ENCODE measurements at places on chromosomes 7 and 10.
A peak's percentile ranks its signal among the peaks of the same experiment; 100 is the strongest.

DNA sequence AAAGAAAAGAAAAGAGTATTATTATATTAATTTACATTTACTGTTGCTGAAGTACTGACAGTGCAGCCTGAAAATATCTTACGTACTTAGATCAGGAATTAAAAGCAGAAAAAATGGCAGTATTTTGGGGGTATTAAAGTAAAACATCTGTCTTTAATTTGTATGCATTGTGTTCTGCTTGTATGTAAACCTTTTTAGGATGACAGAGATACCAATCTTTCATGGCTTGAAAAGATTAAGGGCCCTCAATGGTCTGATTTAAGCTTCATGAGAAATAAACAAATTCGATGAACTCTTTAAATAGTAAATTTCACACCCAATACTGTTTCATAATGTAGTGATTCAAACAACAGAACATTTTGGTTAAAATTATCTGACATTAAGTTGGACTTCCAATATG, 116.3 kb downstream of the MLLT10 start:
- DNase-seq = no peak
- H3K4me3 ChIP-seq = no peak overlapping the region
- peaks cover 10% of the 10 kb centered on the region for H3K36me3 ChIP-seq
- no peaks in the 10 kb centered on the region for H3K27me3 ChIP-seq

DNA sequence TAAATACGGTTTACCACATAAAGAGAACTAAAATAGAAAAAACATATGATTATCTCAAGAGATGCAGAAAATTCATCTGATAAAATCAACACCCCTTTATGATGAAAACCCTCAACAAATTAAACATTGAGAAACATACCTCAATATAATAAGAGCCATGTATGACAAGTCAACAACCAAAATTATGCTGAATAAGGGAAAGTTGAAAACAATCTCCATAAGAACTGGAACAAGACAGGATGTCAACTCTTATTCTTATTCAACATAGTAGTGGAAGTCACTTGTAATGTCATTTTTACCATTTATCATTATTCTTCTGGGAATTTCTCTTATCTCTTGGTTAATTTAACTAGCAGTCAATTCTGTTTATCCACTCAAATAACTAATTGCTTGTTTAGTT, 79.0 kb downstream of the PCDH15 start:
- H3K27ac ChIP-seq = no peak overlapping the region
- no peaks in the 10 kb centered on the region for H3K4me1 ChIP-seq
- no peak for DNase-seq
- no peaks in the 10 kb centered on the region for H3K27me3 ChIP-seq
- H3K4me3 ChIP-seq = no peak overlapping the region
- H3K36me3 ChIP-seq = peaks cover 11% of the 10 kb centered on the region

DNA sequence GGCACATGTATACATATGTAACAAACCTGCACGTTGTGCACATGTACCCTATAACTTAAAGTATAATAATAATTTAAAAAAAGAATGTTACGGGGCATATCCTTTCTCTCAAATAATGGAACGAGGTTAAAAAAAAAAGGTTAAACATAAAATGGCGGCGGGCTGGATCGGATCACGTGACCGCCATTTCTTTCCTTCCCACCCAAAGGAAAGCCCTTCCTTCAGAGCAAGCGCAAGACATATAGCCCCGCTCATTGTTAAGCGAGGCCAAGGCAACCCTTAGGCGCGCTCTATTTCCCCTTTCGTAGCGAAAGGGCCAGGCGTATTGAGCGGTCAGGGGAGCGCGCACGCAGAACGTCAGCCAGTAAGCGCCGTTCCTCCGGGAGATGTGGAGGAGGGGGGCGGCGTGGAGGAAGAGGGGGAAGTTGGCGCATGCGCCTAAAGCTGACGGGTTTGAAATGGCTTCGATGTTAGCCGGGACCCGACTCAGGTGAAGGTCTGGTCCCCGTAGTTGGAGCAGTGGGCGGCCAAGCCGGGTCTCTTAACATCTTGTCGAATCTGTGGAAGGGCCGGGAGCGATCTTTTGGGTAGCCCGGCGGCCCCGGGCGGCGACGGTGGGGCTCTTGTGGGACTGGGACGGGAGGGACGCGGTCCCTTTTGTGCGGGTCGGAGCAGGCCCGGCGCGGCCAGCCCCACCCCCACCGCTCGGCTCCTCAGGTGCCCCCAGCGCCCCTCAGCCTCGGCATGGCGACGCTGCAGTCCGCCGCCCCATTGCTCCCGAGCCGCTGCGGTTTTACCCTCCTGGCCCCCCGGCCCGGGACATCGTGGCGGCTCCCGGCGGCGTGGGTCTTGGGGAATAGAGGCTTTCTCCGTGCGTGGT, at the start of gene CCAR1:
Gene CCAR1 (plus strand): TSS at position 447 of the 880 bp plus-strand sequence. CDS start 1,266 bp downstream, outside the sequence.
- peak within 1 kb of the TSS; percentile 97 for H3K27ac ChIP-seq
- no peaks in the 10 kb centered on the region for H3K27me3 ChIP-seq

DNA sequence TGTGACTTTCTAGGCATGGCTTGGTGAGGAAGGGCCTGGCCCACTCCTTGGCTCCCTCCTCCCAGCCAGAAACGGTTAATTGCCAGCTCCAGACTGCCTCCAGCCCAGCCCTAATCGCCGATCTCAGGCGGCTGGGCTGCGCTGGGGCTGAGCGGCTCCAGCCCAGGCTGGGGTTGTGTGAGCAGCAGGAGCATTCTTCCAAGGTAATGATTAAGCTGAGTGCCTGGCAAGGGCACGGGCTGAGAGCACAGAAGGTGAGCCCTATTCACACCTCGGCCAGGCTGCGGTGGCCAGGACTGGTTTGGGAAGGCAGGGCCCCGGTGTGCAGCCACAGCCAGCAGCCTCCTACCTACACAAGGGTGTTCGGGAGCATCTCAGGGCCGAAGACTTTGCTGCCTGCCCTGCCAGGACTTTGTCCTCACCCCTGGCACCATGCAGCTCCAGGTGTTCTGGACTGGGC, at the start of gene TMEM72:
Gene TMEM72 (plus strand): TSS at position 257 of the 460 bp plus-strand sequence. CDS start 176 bp downstream, at position 433.
- peaks cover 57% of the 10 kb centered on the region for H3K4me1 ChIP-seq
- H3K4me3 ChIP-seq = peak within 1 kb of the TSS; percentile 1
- no peak for DNase-seq
- no peaks in the 10 kb centered on the region for H3K27me3 ChIP-seq

DNA sequence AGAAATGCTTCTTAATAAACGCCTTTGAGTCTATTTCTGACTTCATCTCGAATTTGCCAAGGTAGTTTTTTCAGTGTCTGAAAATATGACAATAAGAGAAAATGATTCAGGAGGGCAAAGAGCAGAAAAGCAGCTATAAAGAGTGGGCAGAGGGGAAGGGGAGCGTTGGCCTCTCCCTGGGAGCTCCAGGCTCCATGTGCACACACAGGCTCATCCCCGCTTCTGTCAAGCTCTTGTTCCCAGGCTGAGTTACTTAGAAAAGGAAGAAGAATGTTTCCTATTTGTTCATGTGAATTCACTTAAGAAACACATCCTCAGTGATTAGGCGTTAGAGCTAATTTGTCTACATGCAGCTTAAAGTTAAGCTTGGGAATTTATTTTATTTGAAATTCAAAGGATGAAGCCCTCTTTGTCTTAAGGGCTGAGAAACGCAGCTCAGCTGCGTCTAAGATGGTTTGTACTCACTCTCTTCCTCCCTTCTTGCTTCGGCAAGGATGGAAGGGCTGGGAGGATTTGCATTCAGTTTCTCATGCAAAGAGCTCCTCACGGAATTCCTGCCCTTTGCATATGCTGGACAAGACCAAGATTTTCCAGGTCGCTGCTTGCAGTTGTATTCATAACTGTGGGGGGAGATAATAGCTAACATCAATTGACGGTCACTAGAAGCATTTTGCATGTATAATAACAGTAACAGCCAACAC, 29.0 kb upstream of the ATXN7L1 start:
- DNase-seq = no peak
- no peak overlapping the region for H3K27ac ChIP-seq
- H3K36me3 ChIP-seq = no peaks in the 10 kb centered on the region
- no peaks in the 10 kb centered on the region for H3K4me1 ChIP-seq

DNA sequence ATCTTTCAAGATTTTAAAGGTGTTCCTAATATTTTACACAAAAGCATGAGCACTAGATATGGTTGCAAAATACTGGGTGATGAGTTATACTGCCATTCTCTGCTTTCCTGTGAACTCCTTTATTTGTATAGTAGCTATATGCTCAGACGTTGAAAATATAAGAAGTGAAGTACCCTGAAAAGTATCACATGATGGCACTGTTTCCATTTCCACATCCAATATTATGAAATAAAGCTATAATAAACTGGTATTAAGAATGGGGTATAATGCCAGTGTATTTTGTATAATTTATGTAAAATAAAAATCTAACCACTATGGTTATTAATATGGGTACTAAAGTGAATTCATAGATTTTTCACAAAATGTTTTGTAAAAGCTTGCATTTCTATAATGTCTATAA, 79.6 kb upstream of the FOXP2 start:
- peaks cover 18% of the 10 kb centered on the region for H3K27me3 ChIP-seq
- no peaks in the 10 kb centered on the region for H3K4me1 ChIP-seq
- H3K36me3 ChIP-seq = no peaks in the 10 kb centered on the region
- H3K4me3 ChIP-seq = no peak overlapping the region

DNA sequence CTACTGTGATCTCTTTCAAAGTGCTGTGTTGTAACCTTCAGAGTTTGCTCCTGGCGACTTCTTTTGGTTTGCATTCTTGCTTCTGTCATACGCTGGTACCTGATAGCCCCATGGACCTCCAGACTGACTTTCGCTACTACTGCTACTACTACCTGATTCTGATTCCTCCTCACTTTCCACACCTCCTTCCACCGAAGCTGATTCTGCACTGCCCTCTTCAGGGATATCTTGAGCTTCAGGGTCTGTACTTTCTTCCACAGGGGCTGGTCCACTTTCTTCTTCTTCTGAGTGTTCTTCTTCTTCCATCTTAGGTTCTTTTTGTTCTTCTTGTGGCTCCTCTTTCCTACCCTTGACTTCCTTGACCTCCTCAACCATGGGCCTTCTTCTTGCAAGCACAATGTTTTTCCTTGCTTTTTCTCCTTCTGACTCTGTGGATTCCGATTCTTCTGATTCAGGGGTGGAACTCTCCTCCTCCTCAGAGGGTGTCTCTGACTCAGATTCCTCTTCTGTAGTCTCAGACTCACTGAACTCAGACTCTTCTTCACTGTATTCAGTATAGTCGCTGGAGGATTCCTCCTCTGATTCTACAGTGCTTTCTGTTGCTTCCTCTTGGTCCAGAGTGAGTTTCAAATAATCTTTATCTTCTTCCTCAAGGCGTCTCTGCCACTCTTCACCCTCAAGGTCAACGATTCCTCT, 992.2 kb downstream of the PCDH15 start:
- no peaks in the 10 kb centered on the region for H3K4me1 ChIP-seq
- DNase-seq = no peak
- no peaks in the 10 kb centered on the region for H3K27me3 ChIP-seq

DNA sequence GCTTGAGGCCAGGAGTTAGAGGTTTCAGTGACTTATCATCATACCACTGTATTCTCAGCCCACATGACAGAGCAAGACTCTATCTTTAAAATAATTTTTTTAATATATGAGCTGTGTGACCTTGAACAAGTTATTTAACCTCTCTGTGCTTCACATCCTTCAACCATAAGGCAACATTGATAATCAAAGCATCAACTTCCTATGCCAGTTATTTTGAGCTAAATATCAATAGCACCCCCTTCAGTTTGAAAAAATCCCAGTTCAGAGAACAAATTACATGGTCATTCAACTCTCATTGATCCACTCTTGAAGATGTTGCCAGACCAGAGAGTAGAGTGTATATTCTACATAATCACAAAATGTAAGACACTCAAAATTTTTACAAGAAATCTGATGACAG, 53.0 kb downstream of the ASNS start:
- H3K27me3 ChIP-seq = peaks cover 2% of the 10 kb centered on the region
- no peak overlapping the region for H3K4me3 ChIP-seq
- H3K27ac ChIP-seq = no peak overlapping the region
- H3K36me3 ChIP-seq = no peaks in the 10 kb centered on the region
- H3K4me1 ChIP-seq = no peaks in the 10 kb centered on the region
- DNase-seq = no peak

- peaks cover 2% of the 10 kb centered on the region for H3K36me3 ChIP-seq
- DNase-seq = no peak
- H3K4me3 ChIP-seq = no peak overlapping the region
- peak overlapping the region; percentile 79 for H3K27ac ChIP-seq
- no peaks in the 10 kb centered on the region for H3K27me3 ChIP-seq
Measured at GRCh38 chr7:33669251-33669670, 236.1 kb upstream of the BMPER start.

GRCh38 chr7:12303495-12303894, 92.4 kb downstream of the TMEM106B start:
- peaks cover 18% of the 10 kb centered on the region for H3K4me1 ChIP-seq
- H3K27me3 ChIP-seq = no peaks in the 10 kb centered on the region
- H3K36me3 ChIP-seq = peaks cover 37% of the 10 kb centered on the region
- H3K4me3 ChIP-seq = no peak overlapping the region
- H3K27ac ChIP-seq = peak overlapping the region; percentile 14

- peaks cover 4% of the 10 kb centered on the region for H3K4me1 ChIP-seq
- peaks cover 16% of the 10 kb centered on the region for H3K36me3 ChIP-seq
- H3K27me3 ChIP-seq = no peaks in the 10 kb centered on the region
- DNase-seq = no peak
Measured at GRCh38 chr7:101832685-101833375, 15.4 kb downstream of the CUX1 start.

- no peaks in the 10 kb centered on the region for H3K36me3 ChIP-seq
Measured at GRCh38 chr10:15096661-15097010, 519 bp upstream of the RPP38 start.

DNA sequence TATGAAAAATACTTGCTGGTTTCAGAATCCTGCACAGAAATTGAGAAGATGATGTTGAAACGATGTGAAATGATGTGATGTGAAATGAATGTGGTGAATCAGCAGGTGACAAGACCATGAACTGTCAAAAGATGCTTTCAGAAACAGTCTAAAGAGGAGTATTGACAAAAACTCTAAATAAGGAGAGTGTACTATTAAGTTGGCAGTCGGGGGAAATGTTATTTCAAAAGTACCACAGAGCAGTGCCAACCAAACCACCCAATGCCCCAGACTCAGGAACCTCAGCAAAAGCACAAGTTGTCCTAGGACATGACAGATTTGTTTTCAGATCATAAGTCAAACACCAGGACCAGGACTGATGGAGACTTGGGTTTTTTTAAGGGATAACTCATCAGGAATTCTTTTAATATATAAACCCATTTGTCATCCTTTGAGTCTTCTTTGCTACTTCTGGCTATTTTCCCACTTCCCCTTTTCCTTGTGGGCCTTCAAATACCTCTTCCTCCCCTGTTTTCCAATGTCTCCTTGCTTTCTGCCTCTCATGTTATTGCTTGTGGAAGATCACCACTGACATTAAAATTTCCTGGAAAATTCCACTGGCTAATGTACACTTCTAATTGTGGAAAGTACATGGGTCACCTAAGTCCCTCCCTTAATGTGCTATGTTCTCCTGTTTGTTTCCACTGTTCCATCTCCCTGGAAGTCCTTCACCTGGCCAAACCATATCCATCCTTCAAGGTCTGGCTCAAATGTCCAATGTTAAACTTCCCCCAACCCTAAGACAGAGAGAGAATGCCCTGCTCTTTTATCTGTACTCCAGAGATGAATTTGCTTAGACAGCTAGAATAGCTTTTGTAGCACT, 10.2 kb upstream of the PPP1R3C start:
- no peaks in the 10 kb centered on the region for H3K36me3 ChIP-seq
- H3K27ac ChIP-seq = no peak overlapping the region
- H3K4me1 ChIP-seq = no peaks in the 10 kb centered on the region
- DNase-seq = no peak

GRCh38 chr10:82621680-82622079, 746.7 kb downstream of the NRG3 start:
- H3K27ac ChIP-seq = no peak overlapping the region
- no peak overlapping the region for H3K4me3 ChIP-seq
- DNase-seq = no peak
- H3K27me3 ChIP-seq = peaks cover 1% of the 10 kb centered on the region
- no peaks in the 10 kb centered on the region for H3K4me1 ChIP-seq

- no peak overlapping the region for H3K27ac ChIP-seq
- H3K36me3 ChIP-seq = no peaks in the 10 kb centered on the region
- peaks cover 19% of the 10 kb centered on the region for H3K27me3 ChIP-seq
- peaks cover 18% of the 10 kb centered on the region for H3K4me1 ChIP-seq
- peak overlapping the region; percentile 55 for H3K4me3 ChIP-seq
- DNase-seq = no peak
Measured at GRCh38 chr7:151275813-151276577, 27.5 kb upstream of the SMARCD3 start.
